CD4-positive, CD25-positive, alpha-beta regulatory T cell (primary cell): ENCODE measurements at places on chromosomes 16 and 17. TPM values are rescaled to one million over a fixed set of nuclear protein-coding genes. Genes with fewer than 3 reads are reported as not detected.

The TMEM107 gene
- total RNA-seq = 27.3 TPM

The NKD1 gene
- total RNA-seq = 2.4 TPM

DNA sequence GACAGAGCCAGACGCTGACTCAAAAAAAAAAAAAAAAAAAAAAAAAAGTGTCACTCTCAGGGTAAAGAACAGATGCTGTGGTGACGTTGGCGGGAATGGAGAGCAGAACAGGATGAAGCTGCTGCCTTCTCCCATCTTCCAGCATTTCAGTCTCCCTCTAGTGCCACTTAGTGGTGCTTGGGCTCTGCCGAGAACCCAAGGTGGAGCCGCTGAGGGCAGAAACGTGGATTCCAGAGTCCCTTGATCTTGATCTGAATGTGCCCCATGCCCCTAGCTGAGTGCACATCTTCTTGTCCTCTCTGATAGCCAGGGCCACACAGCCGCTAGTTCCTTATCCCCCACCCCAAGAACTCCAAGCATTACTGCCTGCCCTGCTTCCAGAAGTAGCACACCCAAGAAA lies 43.2 kb upstream of the FA2H start:
- H3K4me1 ChIP-seq = peaks cover 5% of the 10 kb centered on the region
- no peak overlapping the region for H3K4me3 ChIP-seq
- peaks cover 10% of the 10 kb centered on the region for H3K27me3 ChIP-seq
- H3K27ac ChIP-seq = no peak overlapping the region

GRCh38 chr17:43846963-43847371 lies at the start of gene CD300LG:
Gene CD300LG (plus strand): TSS chr17:43847176. CDS start chr17:43847217, 41 bp downstream.
- H3K27ac ChIP-seq = no peak within 1 kb of the TSS
- no peaks in the 10 kb centered on the region for H3K36me3 ChIP-seq
- H3K4me3 ChIP-seq = no peak within 1 kb of the TSS
- no peak for DNase-seq
- H3K27me3 ChIP-seq = peaks cover 2% of the 10 kb centered on the region

DNA sequence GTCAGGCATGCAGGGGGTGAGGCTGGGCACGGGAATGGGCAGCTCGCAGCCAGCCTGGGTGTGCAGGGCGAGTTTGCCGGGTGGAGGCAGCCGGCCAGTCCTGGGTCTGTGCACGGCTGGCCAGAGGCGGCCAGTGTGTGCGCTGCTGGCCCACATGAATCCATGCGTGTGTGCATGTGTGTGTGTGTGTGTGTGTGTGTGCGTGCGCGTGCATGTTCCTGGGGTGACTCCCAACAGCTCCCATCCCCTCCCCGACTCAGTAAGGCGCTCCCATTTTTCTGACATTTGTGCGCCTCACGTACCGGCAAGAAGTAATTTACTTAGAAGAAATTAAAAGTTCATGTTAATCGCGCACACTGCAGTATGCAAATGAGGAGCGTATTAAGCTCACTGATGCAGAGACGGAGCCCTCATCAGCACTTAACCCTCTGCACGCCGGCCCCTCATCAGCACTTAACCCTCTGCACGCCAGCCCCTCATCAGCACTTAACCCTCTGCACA lies 55.4 kb upstream of the ACSF3 start:
- no peaks in the 10 kb centered on the region for H3K4me1 ChIP-seq
- H3K4me3 ChIP-seq = no peak overlapping the region
- H3K27me3 ChIP-seq = no peaks in the 10 kb centered on the region
- no peaks in the 10 kb centered on the region for H3K36me3 ChIP-seq
- no peak for DNase-seq
- H3K27ac ChIP-seq = no peak overlapping the region

DNA sequence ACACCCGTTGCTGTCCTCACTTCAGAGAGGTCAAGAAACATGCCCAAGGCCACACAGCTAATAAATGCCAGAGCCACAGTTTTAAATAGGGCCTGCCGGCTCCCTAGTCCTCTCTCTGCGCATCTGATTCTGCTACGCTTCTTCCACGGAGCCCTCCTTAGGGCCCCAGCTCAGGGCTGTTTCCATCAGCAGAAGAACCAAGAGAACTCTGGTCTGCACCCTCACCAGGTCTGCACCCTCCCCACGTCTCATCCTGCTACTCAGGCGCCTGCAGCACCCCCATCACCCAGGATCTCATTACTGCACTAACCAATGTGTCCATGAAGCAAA lies 79.5 kb upstream of the NKD1 start:
- H3K27me3 ChIP-seq = peaks cover 4% of the 10 kb centered on the region
- no peak for DNase-seq
- no peak overlapping the region for H3K4me3 ChIP-seq
- H3K36me3 ChIP-seq = no peaks in the 10 kb centered on the region
- no peak overlapping the region for H3K27ac ChIP-seq
- H3K4me1 ChIP-seq = peaks cover 3% of the 10 kb centered on the region

DNA sequence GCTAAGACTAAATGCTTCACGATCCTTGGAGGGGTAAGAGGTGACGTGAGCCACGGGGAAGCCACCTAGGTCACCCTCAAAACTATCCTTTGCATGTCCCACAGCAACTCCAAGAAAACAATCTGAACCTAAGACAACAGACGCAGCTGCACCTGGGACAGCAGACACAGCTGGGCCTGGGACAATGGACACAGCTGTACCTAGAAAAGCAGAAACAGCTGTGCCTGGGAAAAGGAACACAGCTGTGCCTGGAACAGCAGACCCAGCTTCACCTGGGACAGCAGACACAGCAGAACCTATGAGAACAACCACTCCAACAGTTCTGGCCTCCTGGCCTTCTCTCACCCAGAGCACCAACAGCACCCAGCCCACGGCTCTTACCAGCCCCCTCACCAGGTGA lies 11.7 kb upstream of the CD300LD start:
- peaks cover 1% of the 10 kb centered on the region for H3K4me1 ChIP-seq
- no peak for DNase-seq
- H3K27ac ChIP-seq = no peak overlapping the region
- peaks cover 3% of the 10 kb centered on the region for H3K27me3 ChIP-seq
- H3K4me3 ChIP-seq = no peak overlapping the region

DNA sequence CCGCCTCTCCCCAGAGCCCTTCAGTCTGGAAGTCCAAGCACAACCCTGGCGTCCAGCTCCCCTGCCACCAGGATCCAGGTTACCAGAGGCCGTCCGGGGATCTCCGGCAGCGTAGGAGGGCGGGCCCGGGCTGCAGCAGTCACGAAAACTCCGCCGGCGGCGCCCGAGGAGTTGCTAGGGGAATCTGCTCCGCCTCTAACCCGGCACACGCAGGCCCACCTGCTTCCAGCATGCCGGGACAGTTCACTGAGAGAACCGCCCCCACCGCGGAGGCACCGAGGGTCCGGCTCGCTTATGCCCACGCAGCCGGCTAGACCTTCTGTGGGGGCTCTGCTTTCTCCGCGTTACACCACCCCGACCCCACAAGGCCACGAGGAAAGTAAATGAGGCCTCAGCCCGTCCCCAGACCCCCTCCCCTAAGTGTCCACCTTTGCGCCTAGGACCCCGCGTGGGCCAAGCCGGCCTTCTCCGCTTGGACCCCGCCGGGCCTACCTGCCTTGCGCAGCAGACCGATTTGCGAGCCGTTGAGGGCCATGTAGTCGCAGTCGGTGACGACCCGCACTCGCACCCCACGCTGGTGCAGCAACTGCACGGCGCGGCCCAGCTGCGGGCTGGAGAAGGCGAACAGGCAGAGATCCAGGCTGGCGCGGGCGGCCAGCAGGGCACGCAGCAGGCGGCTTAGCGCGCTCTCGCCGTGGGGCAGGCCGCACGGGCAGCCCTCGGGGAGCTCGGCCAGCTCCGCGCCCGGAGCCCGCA lies 587 bp downstream of the PLD6 start:
- peak overlapping the region; percentile 59 for H3K4me3 ChIP-seq
- H3K36me3 ChIP-seq = peaks cover 14% of the 10 kb centered on the region
- DNase-seq = peak; percentile 68
- H3K4me1 ChIP-seq = peaks cover 26% of the 10 kb centered on the region
- peak overlapping the region; percentile 76 for H3K27ac ChIP-seq
